GM13977 (cell line): ENCODE measurements at places on chromosomes 2 and 18.

DNA sequence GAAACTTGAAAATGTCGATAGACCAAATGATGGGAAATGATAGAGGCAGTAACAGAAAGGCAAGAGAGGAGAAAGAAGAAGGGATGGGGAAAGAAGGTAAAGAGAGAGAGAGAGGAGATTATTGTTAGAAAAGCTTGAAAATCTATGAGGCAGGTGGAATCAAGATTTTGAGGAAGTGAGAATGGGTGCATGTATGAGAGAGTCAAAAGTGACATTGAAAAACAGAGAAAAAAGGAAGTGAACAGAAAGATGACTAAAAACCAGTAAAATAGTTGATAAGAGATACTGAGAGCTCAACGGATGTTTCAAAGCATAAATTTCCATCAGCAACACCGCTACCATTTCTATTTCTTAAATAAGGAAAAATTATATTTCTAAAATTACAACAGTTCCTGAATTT, 327.4 kb upstream of the CWC22 start:
- DNase-seq = peak; percentile 34

- no peak for DNase-seq
Measured at GRCh38 chr2:27752551-27753237, 18.8 kb upstream of the MRPL33 start.

DNA sequence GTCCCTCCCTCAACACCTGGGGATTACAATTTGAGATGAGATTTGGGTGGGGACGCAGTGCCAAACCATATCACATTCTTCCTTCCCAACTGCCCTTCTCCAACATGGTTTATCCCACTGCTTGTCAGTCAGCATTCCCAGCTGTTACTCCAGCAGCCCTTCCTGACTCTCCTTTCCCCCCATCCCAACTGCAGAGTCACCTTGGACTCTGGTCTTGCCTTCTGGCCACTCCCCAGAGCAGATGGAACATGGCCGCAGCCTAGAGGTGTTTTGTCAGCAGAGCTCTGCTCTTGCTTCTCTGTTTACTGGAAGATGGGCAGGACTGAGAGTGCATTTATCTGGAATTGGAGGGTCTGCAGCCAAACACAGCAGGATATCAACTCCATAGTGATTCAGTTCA, 51.2 kb upstream of the MEX3C start:
- no peak for DNase-seq

DNA sequence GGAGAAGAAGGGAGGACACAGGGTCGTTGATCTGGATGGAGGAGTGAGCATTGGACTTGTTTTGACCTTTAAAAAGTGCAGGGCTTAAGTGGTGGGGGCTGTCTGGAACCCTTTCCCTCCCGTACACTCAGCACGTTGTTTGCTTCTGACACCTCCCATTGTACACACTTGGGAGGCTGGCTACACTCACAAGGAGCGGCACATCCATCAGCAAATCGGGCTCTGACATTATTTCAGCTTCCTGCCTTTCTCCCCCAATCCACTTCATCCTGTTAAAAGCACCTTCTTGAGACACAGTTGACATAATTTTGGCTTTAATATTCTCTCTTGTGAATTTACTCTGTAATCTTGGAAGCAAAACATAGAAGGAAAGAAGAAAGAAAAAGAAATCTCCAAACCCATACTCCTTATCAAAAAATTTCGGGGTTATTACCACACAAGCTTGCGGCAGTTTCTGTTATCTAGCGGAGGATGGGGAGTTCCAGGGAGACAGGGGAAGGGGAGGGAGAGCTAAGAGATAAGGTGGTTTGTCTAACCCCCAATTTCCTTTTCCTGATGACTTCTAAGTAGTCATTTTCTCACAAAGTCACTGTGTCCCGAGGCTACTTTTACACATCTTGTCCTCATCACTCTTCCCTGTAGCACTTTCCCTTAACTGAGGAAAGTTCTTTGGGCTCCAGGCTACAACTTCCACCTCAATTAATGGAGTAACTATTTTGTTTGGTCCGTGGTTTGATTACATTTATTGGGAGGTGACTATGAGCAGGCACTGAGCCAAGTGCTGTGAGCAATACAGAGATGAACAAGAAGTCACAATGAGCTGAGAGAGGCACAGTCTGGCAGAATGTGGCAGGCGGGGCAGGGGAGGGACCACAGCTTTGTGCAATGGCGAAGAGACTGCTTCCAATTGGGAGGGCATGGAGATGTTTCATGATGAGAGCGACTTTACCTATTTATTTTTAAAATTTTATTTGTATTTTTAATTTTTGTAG, 240.1 kb upstream of the MEX3C start:
- no peak for DNase-seq

DNA sequence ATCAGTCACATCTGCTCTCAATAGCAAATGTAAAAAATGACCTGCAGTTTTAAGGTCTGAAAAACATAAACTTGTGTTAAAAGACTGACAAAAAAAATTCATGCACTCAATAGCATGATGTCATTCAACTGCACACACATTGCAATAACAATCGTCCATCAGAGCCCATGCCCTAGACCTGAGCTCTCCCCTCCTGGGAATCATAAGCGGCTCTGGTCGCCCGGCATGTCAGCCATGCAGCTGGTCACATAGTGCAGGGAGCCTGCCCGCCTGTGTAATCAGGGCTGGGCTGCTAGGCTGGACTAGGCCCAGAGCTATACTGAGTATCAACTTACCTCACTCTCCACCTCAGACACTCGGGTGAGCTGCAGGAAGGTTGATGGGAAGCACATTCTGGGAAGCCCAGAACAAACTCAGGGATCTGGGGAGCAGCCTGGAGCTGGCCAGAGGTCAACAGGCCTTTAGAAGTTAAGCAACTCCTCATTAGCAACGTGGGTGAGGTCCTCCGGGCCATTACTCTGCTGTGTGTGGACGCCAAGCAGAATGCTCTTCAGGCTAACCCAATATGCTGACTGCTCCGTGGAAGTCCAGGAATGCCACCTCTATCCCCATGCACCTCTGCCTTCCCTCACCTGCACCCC, 165.5 kb downstream of the TTC32 start:
- no peak for DNase-seq

- DNase-seq = no peak
Measured at GRCh38 chr18:8709248-8710059, 4.1 kb downstream of the MTCL1 start.

DNA sequence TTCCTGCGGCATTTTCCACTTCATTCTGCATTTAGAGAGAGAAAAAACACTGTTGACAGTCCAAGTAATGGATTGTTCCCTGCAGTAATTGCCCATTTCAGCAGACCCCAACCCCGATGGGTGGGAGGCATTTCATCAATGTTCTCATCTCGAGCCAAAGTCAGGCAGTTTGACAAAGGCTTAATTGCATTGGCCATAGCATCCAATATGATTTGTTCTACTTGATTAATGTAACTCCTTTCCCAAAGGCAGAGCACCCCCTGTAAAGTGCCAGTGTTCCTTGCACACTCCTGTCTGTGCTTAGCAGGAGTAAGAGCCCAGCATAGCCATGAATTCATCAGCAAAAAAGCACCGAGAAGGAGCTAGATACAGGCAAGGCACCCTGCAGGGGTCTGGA, 174.4 kb downstream of the SEPTIN10 start:
- DNase-seq = no peak

DNA sequence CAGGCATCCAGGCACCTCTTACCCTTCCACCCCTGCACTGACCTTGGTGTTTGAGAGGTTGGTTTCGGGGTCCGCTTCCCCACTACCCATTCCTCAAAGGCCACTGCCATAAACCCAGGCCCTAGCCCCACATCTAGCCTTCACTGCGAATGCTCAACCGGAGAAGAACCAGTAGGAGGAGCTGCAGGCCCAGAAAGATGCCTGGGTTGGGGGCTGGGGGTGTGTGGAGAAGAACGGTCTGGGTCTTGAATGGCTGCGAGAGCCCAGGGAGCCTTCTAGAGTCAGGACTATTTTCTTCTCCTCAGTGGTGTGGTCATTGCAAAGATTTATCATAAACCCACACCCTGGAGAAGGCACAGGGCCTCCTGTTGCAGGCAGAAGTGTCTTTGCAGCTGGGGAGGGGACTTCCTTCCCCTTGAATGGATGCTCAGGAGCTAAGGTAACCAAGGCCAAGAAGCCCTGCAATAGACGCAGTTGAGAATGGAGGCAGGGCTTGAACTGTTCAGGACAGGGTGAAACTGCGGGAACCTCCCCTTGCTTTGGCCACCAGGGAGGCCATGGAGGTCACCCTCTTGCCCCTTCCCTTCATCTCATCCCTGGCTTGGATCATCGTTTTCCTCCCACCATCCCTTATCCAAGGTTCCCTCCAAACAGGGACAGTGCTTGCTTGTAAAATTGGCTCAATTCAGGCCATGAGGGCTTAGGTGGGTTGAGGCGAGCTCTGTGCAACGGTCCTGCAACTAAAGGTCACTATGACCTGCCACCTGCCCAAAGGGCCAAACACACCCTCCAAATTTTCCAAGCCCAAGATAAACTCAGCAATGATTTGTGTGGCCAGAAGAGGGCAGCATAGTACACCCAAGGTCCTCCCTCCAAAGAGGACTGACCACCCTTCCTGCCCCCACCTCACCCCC, 20.9 kb downstream of the THNSL2 start:
- DNase-seq = peak; percentile 79
